Activated CD4-positive, alpha-beta T cell treated with anti-CD3 and anti-CD28 coated beads, Interleukin-2, amount 50 U/mL, for 4 hours (primary cell): ENCODE measurements at places on chromosomes 7 and 10.

GRCh38 chr10:3093996-3094395 is 26.6 kb downstream of the PFKP start:
- DNase-seq: no peak

- no peak for DNase-seq
Observed at GRCh38 chr10:11037991-11038390, 20.3 kb downstream of the CELF2 start.

DNA sequence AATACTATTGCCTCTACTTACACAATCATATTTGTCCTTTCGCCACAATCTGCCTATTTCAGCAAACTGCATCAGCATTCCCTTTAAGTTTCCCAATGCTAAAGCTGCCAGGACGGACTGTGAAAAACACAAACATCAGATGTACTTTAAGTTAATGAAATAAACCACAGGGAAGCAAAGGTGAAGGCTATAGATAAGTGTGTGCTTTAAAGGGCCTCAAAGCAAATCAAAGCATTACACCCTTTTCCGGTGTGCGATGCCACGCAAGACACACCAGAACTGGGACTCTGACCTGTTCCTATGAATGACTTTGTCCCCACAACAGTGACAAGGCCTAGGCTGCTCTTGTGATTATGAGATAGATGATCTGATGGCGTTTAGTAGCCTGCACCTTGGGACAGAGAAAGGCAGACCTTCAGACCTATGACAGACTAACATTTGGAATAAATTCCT is 23.4 kb downstream of the SLC26A3 start:
- no peak for DNase-seq

GRCh38 chr7:157139810-157140510 is 1.2 kb downstream of the UBE3C start:
- DNase-seq: no peak

DNA sequence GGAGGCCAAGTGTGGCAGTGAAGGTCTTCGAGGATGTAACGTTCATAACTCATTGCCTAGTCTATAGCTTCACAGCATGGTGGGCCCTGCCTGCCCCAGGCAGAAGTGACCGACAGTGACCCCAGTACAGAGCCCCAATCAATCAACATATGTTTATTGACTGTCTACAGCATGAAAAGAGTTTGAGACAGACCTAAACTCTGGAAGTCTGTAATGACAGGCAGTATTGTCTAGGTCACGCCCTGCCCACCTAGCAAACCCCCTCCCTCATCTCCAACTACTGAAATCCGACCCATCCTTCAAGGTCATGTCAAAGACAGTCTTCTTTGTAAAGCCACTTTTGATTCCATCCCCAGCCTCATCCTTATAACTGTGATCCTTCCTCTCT is 43.9 kb downstream of the LYZL1 start:
- no peak for DNase-seq

GRCh38 chr7:86295526-86295925 is 348.2 kb upstream of the GRM3 start:
- no peak for DNase-seq

DNA sequence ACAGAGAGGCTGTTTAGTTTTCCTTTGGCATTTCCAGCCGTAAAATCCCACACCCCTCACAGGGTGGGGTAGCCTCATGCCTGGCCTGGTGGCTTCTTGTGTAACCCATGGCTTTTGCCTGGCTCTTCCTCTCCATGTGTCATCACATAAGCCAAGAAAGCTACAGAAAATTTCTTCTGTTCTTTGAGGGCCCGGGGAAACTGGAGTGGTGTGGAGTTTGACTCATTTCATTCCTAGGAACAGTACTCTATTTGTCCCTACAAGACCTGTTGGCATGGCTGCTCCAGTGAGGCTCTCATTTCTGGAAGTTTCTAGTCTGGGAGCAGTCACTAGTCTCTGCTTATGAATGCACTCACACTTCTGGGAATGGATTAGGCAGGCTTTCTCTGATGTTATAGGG is 523.9 kb downstream of the SUGCT start:
- DNase-seq: no peak

- no peak for DNase-seq
Observed at GRCh38 chr10:119469846-119470245, 72.7 kb downstream of the RGS10 start.

DNA sequence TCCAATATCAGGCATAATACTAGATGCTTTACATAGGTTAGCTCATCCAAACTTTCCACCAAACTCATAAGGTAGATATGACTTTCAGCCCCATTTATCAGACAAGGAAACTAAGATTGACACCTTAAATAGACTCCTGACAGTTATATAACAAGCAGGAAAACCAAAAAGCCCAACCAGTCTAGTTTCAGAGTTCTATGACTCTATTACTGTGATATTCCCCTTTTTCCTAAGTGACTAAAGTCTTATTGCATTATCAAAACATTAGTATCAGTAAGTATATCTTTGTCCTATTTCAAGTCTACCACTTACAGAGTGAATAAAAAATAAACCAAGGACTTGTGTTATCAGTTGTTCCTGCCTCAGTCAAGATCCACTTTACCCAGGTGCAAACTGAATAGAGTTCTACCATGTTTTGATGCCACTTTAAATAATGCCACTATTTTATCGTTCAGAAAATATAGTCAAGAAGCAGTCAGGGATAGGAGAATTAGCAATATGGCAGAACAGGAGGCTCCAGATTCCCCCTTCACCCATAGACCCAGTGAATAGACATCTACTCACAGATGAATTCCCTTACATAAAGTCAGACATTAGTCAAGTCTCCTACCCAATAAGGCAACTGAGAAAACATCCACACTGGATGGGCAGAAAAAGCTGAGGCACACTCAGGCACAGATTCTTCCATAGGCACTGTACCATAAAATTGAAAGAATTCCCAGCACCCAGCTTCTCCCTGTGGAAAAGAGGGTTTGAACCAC is 74.1 kb downstream of the CRPPA start:
- DNase-seq: no peak

GRCh38 chr7:20296444-20296843 is 34.3 kb upstream of the ITGB8 start:
- no peak for DNase-seq

DNA sequence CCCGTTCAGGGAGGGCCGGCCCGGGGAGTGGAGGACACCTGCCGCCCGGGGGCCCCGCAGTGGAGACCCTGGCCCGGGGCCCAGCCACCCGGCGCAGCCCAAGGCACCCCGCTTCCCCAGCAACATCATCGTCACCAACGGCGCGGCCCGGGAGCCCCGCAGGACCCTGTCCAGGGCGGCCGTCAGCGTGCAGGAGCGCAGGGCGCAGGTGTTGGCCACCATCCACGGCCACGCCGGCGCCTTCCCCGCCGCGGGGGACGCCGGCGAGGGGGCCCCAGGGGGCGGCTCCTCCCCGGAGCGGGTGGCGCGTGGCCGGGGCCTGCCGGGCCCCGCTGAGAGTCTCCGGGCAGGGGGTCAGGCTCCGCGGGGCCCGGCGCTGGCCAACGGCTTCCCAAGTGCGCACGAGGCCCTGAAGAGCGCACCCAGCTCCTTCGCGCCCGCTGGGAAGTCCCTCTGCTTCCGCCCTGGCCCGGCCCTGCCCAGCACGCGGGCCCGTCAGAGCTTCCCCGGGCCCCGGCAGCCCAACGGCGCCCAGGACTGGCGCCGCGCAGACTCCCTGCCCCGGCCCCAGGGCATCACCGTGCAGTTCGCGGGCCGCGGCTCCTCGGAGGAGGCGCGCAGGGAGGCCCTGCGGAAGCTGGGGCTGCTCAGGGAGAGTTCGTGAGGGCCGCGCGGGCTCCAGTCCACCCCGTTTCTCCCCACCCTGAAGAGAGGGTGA is 46.7 kb downstream of the PROSER2 start:
- DNase-seq: no peak

DNA sequence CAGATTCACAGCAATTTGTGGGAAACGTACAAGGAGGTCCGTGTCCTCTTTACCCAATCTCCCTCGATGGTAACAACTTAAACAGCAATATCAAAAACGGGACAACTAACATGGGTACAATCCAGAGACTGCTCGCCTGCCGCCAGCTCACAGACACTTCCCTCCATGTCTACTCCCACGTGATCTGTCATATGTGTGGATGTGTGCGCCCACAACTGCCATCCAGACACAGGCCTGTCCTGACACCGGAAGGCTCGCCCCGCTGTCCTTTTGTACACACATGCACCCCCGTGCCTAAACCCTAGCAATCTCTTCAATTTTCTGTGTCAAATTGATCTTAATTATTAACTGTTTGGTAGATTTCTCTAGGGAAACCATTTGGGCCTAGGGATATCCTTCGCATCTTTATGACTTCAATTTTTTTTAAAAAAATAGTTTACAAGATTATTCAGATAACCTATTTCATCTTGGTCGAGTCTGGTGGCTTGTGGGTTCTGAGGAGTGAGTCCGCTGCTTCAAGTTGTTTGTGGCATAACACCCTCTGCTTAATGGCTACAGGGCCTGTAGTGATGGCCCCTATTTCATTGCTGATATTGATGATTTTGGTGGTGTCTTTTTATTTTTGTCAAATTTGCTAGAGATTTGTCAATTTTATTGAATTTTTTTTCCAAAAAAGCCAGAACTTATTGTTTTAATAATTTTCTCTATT is 260.6 kb downstream of the MAD1L1 start:
- DNase-seq: no peak
